NCI-H146 (cell line): ENCODE measurements at places on chromosomes 11 and 22.

- DNase-seq = no peak
Observed at GRCh38 chr11:126655807-126656128, 300.3 kb downstream of the ST3GAL4 start.

GRCh38 chr22:30695871-30696655 is 1.4 kb downstream of the OSBP2 start:
- DNase-seq = no peak

GRCh38 chr11:130561441-130561881 is 113.0 kb downstream of the ADAMTS15 start:
- DNase-seq = no peak

- DNase-seq = no peak
Observed at GRCh38 chr11:132719684-132720083, 812.6 kb downstream of the OPCML start.

DNA sequence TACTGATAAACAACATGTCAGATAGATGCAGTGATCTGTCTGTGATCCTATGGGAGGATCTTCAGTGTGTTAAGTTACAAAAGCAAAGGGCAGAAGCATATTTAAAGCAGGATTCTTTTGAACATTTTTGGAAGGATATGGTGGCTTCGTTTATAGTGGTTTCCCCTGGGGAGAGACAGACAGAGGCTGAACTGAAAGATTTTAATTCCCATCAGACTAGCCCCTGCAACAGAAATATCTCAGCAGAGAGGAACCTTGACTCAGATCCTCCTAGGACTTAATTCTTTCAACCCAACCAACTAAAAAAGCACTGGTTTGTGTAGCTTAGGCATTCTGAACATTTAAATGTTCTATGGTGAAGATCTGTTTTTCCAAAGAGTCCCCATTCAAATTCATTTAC is 5.7 kb downstream of the CLTCL1 start:
- DNase-seq = no peak

DNA sequence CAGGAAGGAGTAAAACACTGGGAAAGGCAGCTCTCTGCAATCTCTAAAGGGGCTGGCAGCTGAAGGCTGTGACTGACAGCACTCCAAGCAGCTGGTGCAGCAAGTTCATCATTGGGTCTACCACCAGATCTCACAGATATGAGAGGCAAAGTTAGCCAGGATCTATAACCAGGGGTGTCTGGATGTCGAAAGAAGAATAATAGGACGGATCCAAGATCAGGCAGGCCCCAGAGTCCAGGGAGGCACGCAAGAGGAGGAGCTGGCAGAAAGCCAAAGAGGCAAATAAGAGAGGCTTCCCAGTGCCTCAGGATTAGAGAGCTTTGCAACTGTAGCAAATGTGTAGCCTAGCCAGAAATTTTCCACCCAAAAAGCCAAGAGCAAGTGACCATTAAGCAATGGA is 77.1 kb downstream of the RBMXL2 start:
- DNase-seq = peak; percentile 1

- peak; percentile 51 for DNase-seq
Observed at GRCh38 chr22:36419177-36419911, 31.6 kb upstream of the MYH9 start.

GRCh38 chr22:28514321-28514821 is 165.3 kb downstream of the TTC28 start:
- no peak for DNase-seq

GRCh38 chr11:122108192-122108799 is 7.7 kb downstream of the BLID start:
- DNase-seq = no peak

GRCh38 chr11:1929621-1930461 is 10.3 kb downstream of the TNNT3 start:
- no peak for DNase-seq

DNA sequence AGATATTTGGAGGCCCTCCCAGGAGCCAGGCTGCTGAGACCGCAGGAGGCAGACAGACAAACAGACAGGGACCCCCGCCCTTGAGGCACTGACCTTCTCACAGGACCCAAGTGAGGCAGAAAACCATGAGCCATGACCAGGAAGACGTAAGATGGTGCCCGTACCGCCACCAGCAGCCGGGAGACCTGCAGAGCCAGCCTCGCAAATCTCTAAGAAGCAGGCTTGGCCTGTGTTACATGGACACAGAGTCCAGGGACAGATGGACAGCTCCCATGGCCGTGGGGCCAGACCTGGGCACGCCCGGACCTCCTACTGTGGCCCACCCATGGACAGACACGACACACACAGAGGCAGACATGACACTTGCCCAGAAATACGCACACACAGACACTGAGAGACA is 30.7 kb upstream of the TOLLIP start:
- DNase-seq = no peak

DNA sequence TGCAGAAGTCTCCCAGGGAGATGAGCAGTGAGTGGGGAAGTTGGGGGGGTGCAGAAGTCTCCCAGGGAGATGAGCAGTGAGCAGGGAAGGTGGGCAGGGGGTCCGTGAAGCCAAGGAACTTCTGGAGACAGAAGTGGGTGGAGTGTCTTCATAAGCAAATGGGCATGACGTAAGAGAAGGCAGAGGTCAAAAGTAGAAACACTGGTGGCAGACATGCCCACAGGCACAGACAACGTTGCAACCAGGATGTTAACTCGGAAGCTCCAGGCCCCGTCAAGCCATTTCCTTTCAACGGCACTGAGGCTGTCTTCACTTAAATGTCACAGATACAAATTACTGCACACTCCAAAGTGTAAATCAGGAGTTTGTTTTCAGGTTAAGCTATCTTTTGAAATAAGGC is 186.1 kb downstream of the SHANK2 start:
- no peak for DNase-seq

GRCh38 chr11:115257270-115257669 is 246.9 kb downstream of the CADM1 start:
- no peak for DNase-seq

DNA sequence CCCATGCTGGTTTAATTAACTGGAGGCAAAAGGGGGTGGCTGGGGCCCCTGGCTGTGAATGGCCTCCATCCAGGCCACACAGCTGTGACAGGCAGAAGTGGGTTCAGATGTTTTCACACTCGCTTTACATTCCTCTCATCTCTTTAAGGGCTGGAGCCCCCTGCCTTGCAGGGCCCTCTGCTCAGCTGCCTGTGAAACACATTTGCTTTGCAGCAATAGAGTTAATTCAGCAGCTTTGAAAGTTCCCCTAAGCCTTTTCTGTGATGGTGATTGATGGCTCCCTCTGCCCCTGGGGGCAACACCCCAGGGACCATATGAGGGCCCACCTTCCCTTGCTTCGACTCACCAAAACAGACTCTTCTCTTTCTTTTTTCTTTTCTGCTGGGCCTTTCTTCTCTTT is 139.3 kb downstream of the FEZ1 start:
- DNase-seq = no peak
